Stimulated activated CD8-positive, alpha-beta memory T cell treated with anti-CD3 and anti-CD28 coated beads, Interleukin-4, amount 100 ng/mL, for 4 hours (primary cell): ENCODE measurements at places on chromosomes 4 and X.

DNA sequence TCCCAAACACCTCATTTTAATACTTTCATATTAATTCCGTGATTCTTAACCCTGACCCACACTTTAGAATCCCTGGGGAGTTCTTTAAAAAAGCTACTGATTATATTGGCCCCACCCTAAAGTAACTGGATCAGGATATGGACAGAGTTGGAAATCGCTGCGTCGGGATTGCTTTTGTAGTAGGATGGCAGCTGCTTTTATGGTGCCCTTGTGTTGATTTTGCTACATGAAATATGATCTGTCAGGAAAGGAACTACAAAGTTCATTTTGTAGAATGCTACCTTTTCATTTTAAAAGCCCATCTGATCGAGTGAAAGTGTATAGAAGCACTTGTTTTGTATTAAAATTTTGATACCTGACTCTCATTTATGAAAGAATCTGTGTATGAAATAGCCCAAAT lies 43.6 kb downstream of the TMEM131L start:
- DNase-seq, result no peak

- no peak for DNase-seq
Measured at GRCh38 chr4:55483315-55483714, 63.4 kb downstream of the CLOCK start.

GRCh38 chr4:47704693-47705325 lies 133.1 kb downstream of the CORIN start:
- no peak for DNase-seq

DNA sequence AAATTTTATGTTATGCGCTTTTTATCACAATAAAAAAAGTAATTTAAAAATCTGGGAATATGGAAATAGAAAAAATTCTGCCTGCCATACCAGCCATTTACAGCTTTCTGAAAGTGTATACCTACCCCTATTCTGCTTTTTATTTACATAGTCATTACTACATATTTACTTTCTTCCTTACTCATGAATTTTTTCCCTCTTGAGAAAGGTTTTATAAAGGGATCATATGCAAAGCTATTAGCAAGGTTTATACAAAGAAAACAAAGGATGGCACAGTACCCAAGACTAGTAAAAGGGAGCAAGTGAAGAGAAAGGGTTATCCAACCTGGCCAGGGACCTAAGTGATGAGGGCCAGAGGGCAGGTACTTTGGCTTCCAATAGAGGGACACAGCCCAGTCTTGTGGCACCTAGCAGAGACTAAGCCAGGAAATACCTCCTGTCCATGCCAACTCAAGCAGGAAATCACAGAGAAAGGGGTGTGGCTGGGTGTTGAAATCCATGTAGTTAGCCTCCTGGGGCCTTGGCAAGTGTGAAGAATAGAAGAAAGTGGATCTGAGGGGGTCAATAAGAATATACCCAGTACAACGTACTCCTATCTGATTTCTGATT lies 207.3 kb upstream of the VEGFC start:
- no peak for DNase-seq

DNA sequence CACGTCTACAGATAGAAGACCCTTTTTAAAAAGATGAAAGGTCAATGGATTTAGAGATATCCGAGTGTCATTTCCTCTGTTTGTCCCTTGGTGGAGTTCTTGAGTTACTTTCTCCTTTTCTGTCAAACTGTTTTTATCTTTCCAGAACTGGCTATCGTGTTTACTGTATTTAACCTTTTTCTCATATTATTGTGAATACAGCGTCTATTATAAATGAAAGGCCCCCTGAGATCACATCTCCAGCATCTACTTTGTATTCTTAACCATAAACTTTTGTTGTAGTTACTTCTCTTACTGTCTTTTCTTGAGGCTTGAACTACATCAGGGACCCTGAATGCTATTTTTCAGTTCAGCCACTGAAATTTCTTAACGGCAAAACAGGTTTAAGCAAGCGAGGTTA lies 4.0 kb upstream of the PCDH7 start:
- DNase-seq, result no peak

GRCh38 chr4:175873707-175874106 lies 61.6 kb upstream of the GPM6A start:
- DNase-seq, result no peak

GRCh38 chr4:11428231-11428898 lies at the start of gene HS3ST1:
HS3ST1 (minus strand) TSS chr4:11428894; CDS start chr4:11400005, 28,889 bp downstream.
- no peak for DNase-seq

- DNase-seq, result no peak
Measured at GRCh38 chr4:128654465-128654864, 155.0 kb upstream of the JADE1 start.

- DNase-seq, result no peak
Measured at GRCh38 chr4:153785910-153786721, 2.8 kb downstream of the SFRP2 start.

DNA sequence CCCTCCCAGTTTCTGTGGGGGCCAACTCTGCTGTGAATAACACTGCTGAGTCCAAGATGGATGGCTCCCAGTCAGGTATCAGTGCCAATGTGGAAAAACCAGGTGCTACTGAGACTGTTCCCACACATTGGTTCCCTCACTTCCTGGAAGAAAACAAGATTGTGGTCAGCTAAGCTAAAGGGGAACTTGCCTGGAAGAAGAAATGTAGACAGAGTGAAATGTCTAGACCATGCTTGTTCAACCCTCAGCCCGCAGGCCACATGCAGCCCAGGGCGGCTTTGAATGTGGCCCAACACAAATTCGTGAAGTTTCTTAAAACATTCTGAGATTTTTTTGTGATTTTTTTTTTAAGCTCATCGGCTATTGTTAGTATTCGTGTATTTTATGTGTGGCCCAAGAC lies 28.6 kb upstream of the UTP14A start:
- no peak for DNase-seq

DNA sequence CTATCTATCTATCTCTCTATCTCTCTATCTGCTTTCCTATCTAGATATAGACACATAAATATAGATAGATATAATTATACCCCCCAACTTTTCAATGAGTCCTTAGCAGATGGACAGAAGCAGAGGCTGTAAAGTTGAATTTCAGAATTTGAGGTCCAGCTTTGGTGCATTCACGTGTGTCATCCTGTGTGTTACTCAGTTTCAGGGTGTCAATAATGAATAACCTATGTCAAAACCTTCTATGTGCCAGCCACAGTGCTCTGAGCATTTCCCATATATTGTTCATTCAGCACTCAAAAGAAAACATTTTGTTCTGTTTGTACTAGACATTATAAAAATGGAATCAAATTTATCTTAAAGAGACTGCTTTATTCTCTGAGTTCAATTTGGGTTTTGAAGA lies 310.0 kb downstream of the ARHGAP24 start:
- DNase-seq, result no peak

- DNase-seq, result no peak
Measured at GRCh38 chrX:10576777-10577447, 43.5 kb downstream of the MID1 start.

- no peak for DNase-seq
Measured at GRCh38 chr4:140116442-140117104, 37.4 kb downstream of the MAML3 start.

GRCh38 chr4:153131596-153131995 lies 72.6 kb upstream of the TRIM2 start:
- DNase-seq, result no peak

DNA sequence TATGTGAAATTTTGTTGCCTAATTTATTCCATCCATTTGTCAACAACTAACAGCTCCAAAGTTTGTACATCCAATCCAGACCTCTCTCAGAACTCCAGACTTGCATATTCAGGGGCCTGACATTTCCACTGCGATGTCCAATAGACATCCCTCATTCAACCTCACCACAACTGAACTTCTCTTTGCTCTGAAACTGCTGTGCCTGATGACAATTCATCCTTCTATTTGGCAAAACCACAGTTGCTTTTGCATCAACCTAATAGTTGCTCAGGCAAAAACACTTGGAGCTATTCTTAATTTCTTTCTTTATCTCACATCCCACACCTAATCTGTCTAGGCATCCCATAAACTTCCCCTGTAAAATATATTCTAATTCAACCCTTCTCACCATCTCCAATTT lies 56.5 kb downstream of the ANTXR2 start:
- no peak for DNase-seq
